ENCODE measurements at places on chromosomes 7 and 10.
A peak's percentile ranks its signal among the peaks of the same experiment; 100 is the strongest.

DNA sequence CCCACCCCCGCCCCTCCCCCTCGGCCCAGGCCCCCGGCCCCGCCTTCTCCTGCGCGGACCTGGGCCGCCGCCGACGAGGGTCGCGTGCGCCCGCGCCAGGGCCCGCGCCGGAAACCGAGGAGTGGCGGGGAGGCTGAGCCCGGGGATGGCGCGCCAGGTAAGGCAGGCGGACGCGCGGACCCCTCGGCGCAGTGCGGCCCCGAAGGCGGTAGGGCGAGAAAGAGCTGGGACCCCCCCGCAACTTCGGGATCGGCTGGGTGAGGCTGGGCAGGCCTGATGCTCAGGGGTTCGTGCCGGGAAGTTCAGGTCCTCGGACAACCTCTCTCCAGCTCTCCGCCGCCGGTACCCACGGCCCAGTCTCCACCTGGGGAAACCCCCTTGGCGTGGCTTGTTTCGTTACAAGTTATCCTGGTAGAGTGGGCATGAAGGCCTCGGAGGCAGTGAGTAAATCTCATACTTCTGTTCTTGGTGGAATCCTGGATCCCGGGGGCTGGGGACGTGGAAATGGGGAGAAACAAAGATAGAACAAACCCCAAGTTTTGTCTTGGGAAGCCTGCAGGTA is 58.4 kb downstream of the ZNF467 start:
- no peak for DNase-seq

DNA sequence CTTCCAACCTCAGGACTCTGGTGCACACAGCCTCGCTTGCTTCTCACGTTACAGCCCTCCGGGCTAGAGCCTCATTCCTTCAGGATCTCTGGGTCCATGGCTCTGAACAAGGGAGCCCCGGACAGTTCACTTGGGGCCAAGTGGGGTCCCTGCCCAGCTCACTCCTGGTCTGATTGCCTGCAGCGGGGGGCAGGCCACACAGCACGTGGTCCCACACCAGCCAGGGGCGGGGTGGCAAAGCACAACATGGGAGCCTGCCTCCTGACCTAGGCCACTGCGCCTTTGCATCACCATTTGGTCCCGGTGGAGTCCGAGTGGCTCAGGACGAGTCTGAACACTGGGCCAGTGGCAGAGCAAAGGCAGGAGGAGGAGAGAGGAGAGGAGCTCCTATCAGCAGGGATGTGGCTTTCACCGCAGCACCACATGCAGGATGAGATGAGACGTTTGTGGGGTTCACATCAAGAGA is 13.4 kb upstream of the CRYGN start:
- no peak for DNase-seq

GRCh38 chr10:71769279-71769823 is 4.0 kb downstream of the VSIR start:
- peak; percentile 66 for DNase-seq

DNA sequence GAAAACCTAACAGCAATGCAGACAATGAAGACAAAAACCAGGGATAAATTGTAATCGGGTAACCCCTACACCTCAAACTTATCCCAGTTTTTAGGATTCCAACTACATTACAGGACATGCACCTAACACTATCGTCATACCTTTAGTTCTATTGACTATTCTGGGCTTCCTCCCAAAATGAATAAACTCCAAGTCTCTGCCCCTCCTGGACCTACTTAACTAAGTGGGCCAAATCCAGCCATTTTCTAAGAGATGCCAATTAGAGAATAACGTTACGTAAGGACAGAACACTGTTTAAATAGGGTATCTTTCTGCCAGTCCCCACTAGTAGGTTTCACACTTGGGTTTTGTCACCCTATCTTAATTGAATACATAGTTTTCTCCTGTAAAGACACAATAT is 253.1 kb upstream of the MKLN1 start:
- DNase-seq: no peak

GRCh38 chr10:92689663-92690210 is at the start of gene HHEX:
TSS of gene HHEX (plus strand) at chr10:92689955. CDS start at chr10:92689987, 32 bp downstream.
- peak; percentile 89 for DNase-seq

Data from inflammatory macrophage treated with lipopolysaccharide for 4 hours (primary cell).